Regular cardiac myocyte (primary cell): ENCODE measurements at places on chromosomes 7 and 10. TPM values are rescaled to one million over a fixed set of nuclear protein-coding genes. Genes with fewer than 3 reads are reported as not detected.

The CH25H gene
- 1.4 and 2.9 TPM in 2 replicates for total RNA-seq

The PHYHIPL gene
- not detected in 2 replicates for total RNA-seq

The DPCD gene
- total RNA-seq = 44.5 and 50.0 TPM in 2 replicates

The HOXA4 gene
- not detected in 2 replicates for total RNA-seq

The UPP1 gene
- total RNA-seq = 9.0 and 14.4 TPM in 2 replicates
